Muscle of leg (tissue), 16 donors: ENCODE measurements at places on chromosomes 2 and 18.

GRCh38 chr2:203786549-203787351 lies 80.3 kb downstream of the CD28 start:
- DNase-seq: peak; percentile 99

- DNase-seq: no peak
Observed at GRCh38 chr2:44136252-44136651, 32.4 kb upstream of the PPM1B start.

- no peak for DNase-seq
Observed at GRCh38 chr2:37917281-37918228, 7.5 kb upstream of the RMDN2 start.

- no peak for DNase-seq
Observed at GRCh38 chr2:118641711-118642110, 205.7 kb downstream of the EN1 start.
